ENCODE measurements at places on chromosomes 12 and 14.

GRCh38 chr14:76946753-76947077, 81.8 kb downstream of the IRF2BPL start:
- DNase-seq = no peak

GRCh38 chr14:104717137-104717536, 6.9 kb upstream of the ADSS1 start:
- DNase-seq = no peak

DNA sequence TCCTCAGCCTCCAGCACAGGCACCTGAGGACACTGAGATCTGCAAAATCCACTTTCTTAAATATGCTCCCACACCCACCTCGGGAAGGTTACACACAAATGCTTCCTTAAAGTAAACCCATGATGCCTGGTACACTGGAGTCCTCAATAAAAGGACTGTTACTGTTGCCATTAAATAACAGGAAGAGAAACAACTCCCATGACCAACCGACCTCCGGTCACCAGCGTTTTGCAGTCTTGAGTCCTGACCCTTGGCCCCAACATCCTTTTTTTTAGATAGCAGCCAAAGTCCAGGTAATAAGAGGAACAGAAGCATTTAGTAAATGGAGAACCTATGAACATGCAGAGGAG, 42.4 kb downstream of the ITPK1 start:
- DNase-seq = no peak

- no peak for DNase-seq
Measured at GRCh38 chr12:122740351-122740750, 9.7 kb upstream of the HCAR1 start.

DNA sequence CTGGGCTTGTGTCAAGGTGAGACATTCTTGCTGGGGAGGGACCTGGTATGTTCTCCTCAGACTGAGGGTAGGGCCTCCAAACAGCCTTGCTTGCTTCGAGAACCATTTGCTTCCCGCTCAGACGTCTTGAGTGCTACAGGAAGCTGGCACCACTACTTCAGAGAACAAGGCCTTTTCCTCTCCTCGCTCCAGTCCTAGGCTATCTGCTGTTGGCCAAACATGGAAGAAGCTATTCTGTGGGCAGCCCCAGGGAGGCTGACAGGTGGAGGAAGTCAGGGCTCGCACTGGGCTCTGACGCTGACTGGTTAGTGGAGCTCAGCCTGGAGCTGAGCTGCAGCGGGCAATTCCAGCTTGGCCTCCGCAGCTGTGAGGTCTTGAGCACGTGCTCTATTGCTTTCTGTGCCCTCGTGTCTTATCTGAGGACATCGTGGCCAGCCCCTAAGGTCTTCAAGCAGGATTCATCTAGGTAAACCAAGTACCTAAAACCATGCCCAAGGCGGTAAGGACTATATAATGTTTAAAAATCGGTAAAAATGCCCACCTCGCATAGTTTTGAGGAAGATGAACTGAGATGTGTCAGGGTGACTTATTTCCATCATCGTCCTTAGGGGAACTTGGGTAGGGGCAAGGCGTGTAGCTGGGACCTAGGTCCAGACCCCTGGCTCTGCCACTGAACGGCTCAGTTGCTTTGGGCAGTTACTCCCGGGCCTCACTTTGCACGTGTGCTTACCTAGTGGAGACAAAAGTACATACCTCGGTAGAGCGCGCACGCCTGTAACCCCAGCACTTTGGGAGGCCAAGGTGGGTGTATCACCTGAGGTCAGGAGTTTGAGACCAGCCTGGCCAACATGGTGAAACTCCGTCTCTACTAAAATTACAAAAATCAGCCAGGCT, 4.3 kb downstream of the GAPDH start:
- no peak for DNase-seq

- peak; percentile 10 for DNase-seq
Measured at GRCh38 chr12:28998662-28999120, 150.4 kb upstream of the FAR2 start.

DNA sequence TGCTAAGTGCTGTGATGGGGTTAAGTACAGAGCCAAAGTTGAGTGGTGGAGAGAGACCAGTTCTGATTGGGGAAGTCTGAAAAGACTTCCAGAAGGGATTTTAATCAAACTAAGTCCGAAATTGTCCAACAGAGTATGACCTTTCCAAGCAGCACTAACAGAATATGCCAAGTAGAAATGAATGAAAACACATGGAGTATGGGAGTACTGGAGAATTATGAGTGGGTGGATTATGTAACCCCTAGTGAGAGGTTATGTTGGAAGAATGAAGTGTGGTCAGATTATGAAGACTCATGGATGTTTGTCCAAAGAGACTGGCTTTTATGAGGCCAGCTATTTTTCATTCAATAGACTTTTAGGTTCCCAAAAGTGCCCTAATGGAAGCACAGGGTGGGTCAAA, 94.0 kb upstream of the PLEKHA5 start:
- no peak for DNase-seq

DNA sequence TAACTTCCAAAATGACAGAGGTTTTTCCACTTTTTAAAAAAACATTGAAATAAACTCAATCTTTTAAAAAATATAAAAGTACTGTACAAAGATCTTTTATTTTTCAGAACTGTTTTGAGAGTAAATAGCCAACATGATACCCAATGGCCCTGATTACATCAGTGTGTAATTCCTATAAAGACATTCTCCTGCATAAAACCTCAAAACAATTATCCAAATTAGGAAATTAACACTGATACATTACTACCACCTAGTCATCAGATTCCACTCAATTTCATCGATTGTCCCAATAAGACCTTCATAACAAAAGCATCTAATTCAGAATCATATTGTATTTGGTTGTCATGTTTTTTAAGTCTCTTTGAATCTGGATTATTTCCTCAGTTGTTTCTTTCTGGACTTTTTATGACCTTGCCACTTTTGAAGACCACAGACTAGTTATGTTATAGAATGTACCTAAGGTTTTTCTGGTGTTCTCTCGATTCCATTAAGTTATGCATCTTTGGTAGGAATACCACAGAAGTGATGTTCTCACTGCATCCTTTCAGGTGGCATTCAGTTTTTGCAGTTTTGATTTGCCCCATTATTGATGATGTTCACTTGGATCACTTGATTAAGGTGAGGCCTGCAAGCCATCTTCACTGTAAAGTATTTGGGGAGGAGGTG, 4.0 kb upstream of the YEATS4 start:
- no peak for DNase-seq

GRCh38 chr12:53916788-53917655, 21.6 kb upstream of the HOXC13 start:
- DNase-seq = no peak

- peak; percentile 38 for DNase-seq
Measured at GRCh38 chr14:33764876-33765650, 185.8 kb downstream of the EGLN3 start.

GRCh38 chr14:30443368-30444007, 115.5 kb upstream of the G2E3 start:
- DNase-seq = peak; percentile 6

GRCh38 chr12:54658306-54659264, 10.4 kb upstream of the DCD start:
- DNase-seq = no peak

DNA sequence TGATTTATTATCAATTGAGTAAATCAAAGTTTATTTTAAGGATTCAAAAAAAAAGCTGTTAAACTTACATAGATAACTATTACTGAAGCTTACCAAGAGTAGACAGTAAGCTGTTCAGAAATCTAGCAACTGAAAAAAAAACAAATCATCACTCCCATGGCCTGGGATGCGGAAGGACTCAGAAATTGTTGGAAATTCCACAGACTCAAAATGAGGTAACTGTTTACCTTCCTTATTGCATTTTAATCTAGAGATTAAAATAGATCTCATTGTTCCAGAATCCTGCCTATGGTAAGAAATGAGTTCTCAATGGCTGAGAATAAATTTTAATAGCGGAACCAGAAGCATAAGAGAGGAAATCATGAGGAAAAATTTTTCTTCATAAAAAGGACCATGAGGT, 87.2 kb downstream of the PPM1H start:
- DNase-seq = no peak

DNA sequence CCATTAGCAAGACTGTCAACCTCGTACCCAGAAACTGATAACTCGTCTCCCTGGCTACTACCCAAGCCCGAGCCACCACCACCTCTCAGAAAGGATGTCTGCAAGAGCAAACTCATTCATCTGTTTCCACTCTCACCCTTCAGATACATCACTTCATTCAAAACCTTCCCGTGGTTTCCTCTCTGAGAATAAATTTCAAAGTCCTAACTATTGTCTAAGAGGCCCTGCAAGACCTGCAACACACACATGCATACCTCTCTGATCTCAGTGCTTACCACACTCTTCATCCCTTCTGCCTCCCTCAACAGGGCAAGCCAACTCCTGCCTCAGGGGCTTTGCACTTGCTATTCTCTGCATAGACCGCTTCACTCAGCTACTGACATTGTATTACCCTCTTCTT, 40.6 kb downstream of the PPP1R13B start:
- no peak for DNase-seq

- DNase-seq = no peak
Measured at GRCh38 chr12:12505544-12506495, 56.8 kb downstream of the DUSP16 start.

DNA sequence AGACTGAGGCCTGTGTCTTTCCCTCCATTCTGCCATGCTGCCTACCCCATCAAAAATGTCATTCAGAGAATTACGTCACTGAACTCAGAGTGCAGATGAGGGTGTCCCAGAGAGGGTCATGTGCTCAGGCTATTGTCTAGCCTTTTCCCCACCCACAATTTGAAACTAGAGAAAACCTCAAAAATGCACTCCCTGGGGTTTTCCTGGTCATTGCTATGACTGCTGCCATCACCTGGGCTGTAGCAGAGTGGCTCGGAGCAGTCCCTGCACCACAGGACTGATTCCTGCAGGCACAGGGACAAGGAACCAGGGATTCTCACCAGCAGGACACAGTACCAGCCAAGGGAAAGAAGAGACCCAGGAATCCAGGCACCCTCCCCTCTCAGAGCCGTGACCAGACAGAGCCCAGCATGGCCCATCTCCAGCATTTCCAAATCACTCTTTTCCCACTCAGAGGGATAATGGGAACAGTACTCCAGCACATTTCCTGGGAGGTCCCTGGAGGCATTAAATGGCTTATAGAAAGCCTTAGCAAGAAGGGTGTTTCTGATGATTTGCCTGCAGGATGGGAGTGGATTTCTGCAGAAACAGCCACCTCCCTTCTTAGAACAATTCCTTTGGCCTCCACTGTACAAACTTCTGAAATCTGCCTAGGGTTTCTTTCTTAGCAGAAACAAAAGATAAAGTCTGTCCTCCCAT, 45.9 kb downstream of the VWF start:
- DNase-seq = no peak

DNA sequence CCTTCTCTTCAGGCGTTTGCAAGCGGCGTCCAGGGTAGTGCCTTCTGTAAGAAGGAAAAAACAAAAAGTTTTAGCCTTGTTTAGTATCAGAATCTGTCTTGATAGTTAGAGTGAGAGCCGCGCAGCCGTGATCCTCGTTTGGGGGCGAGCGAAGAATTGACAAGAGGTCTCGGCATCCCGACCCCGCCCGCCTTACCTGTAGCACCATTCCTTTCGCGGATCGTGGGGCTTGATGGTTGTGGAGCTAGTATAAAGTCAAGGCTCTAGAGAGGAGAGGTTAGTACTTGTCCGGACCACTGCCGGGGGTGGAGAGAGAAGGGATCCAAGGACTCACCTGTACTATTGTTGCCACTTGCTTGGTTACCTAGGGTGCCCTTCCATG, 494 bp downstream of the TMTC3 start:
- DNase-seq = no peak

GRCh38 chr12:15555446-15555845, 233.1 kb downstream of the PTPRO start:
- DNase-seq = no peak

- DNase-seq = no peak
Measured at GRCh38 chr12:16675438-16675837, 69.5 kb upstream of the LMO3 start.

DNA sequence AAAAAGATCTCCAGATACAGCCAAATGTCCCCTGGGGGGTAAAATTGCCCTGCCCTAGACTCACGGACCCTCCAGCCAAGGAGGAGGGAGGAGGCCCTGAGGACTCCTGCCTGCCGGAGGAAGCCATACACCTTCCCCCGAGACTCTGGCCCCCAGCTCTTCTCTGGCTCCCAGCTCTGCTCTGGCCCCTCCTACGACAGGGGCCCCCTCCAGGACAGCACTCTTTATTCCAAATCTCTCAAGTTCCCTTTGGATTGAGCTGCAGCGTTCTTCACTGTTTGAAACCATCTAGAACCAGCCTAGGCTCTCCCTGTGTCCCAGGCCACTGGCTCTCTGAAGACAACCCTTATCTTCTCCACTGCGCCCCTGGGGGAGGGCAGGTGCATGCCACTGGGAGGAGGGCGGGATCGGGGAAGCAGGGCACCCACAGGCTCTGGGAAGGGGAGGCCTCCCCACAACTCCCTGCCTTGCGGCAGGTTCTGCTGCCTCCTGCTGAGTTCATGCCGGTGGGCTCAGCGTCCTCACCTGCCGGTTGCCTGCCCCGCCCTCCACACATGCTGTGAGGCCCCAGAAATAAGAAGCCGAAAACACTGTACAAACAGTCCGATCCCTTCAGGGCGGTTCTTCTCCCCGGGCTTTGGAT, 112.7 kb downstream of the DICER1 start:
- DNase-seq = no peak

GRCh38 chr12:13205809-13206559, 9.5 kb downstream of the EMP1 start:
- no peak for DNase-seq

Measured in nucleus accumbens (tissue), 56 donors.